CD4-positive, alpha-beta T cell treated with Interleukin-2 at 100 ng/mL for 4 hours (primary cell): ENCODE measurements at places on chromosomes 7 and 10.
A peak's percentile ranks its signal among the peaks of the same experiment; 100 is the strongest.

GRCh38 chr10:42783181-42783549 lies 570 bp downstream of the BMS1 start:
- peak; percentile 35 for DNase-seq

- DNase-seq: no peak
Observed at GRCh38 chr7:39417642-39418041, 148.6 kb upstream of the YAE1 start.

DNA sequence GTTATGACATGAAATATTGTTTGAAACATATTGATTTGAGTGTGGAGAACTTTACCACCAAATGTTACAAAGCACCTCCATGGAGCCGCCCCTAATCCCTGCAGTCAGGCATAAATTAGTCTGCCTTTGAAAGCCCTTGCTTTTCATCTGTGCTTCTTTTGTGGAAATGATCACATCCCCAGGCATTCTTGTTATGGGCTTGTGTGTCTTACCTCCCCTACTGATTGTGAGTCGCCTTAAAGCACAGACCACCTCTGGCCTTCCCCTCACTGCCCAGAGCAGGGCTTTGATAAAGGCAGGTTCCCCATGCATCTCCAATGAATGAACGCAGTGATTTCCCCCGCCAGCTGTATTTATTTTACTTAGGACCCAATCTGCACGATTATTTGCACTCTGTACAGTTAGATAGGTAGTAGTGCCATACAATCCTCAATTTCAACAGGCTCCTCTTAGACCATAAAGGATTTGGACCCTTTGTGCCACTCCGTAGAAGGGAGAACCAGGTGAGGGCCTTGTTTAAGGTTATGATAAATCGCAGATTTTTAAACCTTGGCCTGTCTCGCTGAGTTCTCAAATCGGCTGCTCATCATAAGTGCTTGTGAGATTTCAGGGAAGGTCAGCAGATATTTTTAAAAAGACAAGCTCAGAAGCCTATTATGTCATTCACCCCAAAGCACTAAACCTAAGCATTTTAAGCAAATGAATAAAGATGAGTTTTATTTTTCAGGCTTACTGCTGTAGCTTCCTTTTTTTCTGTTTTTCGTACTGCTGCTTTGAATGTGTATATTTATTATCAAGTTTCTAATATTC lies 107.8 kb downstream of the CUBN start:
- no peak for DNase-seq

DNA sequence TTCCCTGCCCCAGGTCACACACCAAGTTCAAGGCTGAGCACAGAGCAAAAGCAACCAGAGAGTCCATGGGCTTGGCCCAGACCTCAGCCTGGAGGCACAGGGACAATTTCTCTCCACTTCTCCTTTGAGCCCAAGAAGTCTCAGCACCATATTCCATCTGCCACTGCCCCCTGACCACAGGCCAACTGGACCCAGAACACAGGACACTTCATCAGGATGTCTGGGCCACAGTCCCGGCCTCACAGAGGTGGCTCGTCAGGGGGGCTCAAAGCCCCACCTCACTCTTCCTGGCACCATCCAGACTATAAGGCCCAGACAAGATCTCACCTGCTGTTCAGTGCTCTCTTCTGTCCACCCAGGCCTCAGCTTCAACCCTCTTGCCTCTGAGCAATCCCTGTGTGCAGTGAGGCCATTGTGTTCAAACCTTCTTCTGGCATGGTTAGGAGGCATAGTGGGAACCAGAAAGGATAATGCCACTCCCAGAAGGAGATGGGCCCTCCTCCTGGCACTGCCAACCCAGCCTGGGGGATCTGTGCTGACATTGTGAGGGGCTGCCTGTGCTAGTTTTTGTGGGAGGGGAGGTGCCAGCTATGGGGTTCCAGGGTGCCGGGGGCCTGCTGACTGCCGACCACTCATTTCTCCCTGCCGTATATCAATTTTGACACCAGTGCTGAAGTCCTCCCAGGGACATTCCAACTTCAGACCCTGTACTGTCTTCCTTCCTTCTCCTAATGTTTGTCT lies 49.7 kb upstream of the ANTXRL start:
- DNase-seq: no peak

DNA sequence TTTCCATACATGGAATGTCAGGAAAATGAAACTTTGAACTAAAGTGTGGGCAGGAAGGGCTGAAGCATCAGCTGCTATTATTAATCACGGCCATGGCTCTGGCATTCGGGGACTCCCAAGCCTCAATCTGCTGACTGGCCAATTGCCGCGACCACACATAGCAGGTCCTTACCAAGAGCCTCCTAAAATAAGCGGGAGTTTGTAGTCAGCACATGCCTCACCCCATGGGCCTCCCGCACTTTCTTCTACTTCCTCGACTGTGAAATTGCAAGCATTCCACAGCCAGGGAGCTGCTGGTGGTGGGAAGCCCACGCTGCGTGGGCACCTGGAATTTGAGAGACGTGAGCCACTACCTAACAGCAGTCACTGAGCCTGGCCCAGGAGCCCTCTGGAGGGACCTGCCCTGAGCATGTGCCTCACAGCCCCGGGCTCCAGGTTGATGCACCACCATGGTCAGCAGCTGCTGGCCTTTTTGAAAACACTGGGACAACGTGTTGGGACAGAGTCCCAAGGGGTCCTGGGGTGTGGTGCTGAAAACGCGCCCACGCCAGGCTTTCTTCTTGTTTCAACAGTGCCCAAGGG lies 211.4 kb downstream of the TNS3 start:
- DNase-seq: no peak
